ENCODE measurements at places on chromosomes 6 and 20. TPM values are rescaled to one million over a fixed set of nuclear protein-coding genes. Genes with fewer than 3 reads are reported as not detected.

- no peak for DNase-seq
Measured at GRCh38 chr20:36128463-36129159, 25.9 kb upstream of the EPB41L1 start.

DNA sequence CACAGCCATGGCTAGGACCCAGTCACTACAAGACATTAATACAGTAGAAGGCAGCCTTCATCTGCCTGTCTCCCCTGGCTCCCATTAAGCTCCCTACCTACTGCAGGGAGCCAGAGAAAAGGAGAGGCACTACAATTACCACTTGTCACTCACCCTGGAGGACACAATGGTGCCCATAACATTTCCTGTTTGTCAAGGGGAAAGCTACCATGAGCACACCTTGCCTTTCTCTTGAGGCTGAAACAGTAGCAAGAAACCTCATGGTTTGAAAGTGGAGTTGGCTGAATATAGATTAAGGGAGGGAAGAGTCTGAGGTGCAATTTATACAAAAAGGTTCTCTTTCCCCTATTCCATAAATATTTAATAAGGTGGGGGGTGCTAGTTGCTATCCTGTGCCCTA lies 27.9 kb downstream of the STK38 start:
- no peak for DNase-seq

GRCh38 chr20:63567386-63568169 lies 6.5 kb downstream of the HELZ2 start:
- peak; percentile 91 for DNase-seq

Gene SLC22A2
- not detected for total RNA-seq

All from cardiac septum (tissue), 1 donor.